Neuronal stem cell (in vitro differentiated cells): ENCODE measurements at places on chromosomes 3 and 15.
A peak's percentile ranks its signal among the peaks of the same experiment; 100 is the strongest.

DNA sequence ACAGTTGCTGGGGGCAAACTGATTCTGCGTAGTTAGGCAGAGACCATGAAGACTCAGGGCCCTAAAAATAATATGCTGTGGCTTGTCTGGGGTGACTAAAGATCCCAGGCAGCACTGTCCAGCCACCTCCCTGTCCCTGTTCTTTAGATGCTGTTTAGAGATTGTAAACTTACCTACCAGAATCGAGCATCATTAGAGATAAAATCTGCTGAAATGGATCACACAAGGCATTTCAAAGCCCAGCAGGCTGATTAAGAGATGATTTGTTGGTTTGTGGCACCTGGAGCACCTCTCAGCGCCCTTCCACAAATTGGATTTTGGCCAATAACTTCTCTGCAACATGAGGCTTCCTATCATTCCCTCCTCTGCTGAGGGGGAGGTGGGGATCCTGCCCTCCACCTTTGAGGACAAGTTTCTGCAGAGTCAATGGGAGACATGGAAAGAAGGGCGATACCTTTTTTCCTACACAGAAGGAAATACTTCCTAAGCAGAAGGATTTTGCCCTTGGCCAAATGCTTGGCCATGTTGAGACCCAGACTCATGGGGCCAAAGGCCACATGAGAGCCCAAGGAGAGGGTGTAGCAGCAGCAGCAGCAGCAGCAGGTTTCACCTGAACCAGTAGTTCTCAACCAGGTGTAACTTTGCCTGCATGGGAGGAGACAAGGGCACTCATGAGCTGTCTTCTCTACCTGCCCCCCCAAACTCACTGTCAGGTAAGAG is 37.5 kb downstream of the SEMA5B start:
- DNase-seq: no peak

DNA sequence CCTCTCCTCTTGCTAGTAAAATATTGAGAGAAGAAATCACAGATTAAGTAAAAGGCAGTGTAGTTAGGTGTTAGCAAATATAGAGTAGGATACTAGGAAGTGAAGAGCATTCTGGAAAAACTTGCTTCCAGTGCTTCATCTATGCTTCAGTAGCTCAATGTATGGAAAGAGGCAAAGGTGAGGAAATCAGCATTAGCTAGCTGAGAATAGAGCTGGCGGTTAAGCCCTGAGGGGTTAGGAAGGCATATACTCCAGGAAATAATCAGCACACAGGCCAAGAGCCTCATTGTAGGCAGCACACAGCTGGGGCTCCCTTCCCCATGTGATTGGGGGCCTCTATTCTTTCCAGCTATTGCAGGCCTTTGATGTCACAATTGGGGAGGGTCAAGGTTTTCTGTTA is 13.8 kb downstream of the RCCD1 start:
- DNase-seq: no peak

GRCh38 chr3:108882762-108883161 is 60.2 kb downstream of the TRAT1 start:
- DNase-seq: no peak

GRCh38 chr3:43855674-43856299 is 165.0 kb downstream of the ABHD5 start:
- peak; percentile 36 for DNase-seq

DNA sequence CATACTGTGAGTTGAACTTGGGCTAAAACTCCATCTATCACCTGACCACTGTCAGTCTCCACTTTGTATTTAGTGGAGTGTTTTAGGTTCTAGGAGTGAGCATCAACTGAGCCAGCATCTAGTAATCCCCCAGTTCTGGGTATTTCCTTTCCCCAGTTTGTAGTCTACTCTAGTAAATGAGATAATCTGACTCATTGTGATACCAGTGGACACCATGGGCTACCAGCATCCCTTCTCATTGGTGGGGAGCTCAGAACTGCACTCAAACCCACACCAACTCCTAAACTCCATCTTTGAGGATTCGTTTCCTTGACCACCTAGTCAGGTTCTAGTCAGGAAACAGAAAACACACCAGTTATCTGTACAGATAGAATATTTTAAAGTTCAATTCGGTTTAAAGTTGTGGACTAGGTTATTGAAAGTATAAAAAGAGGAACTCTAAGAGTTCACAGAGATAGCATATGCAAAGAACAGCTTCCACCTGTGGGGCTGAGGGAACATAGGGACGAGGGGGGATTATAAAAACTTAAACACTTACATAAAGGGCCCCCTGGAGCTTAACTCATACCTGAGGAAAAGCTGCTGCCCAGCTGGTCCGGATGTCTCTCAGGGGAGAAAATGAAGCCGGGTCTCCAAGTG is 36.0 kb downstream of the LEO1 start:
- DNase-seq: no peak

GRCh38 chr3:36408146-36408545 is 27.8 kb downstream of the STAC start:
- no peak for DNase-seq

- no peak for DNase-seq
These were observed 56.3 kb downstream of the IGSF11 start for GRCh38 chr3:118978393-118978758.

DNA sequence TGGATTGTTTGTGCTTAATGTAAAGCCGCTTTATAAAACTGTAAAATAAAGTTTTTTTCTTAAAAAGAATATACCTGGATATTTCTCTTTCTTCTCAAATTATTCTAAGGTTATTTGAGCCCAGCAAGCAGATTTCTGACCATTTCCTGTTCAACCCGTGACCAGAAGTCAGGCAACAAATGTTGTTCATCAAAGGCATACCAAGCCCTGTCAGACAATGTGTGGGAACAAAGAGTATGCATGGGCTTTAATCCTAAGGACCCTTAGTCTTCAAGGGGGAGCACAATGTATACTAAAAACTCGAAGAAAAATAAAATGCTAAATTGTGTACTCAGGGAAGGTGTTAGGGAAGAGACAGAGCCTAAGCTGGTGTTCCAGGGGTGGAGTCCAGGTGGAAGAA is 26.6 kb upstream of the PAQR5 start:
- peak; percentile 9 for DNase-seq

- DNase-seq: no peak
These were observed 8.1 kb downstream of the VGLL3 start for GRCh38 chr3:86982883-86983282.

DNA sequence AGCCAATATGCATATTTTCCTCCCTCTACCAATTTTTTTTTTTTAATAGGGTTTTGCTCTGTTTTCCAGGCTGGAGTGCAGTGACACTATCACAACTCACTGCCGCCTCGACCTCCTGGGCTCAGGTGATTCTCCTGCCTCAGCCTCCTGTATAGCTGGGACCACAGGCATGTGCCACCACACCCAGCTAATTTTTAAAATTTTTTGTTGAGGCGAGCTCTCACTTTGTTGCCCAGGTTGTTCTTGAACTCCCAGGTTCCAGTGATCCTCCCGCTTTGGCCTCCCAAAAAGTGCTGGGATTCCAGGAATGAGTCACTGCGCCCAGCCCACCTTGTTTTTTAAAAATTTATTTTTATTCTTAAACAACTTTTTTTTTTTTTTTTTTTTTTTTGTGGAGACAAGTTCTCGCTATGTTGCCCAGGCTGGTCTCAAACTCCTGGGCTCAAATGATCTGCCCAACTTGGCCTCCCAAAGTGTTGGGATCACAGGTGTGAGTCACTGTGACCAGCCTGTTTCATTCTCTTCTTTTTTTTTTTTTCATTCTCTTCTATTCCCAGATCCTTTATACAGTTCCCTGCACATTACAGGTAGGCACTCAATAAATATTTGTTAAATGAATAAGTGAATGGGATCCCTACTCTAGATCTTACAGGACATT is 40.5 kb upstream of the PIK3CB start:
- DNase-seq: no peak

DNA sequence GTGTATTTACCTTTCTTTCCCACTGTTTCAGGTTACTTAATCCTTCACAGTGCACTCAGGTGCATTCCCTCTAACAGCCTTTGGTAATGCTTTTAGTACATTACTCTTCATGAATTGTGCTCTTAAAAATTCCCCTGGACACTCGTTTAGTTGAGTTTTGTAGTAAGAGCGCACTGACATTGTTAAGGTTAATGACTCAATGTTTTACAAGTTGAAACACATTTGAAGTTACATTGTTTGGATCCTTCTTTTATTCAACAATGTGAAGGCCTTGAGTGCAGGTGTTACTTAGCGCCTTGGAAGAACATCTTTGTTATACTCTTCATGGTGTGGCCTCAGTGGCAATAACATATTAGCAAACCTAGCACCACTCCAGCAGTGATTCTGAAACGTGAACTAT is 739.6 kb downstream of the NAALADL2 start:
- no peak for DNase-seq

GRCh38 chr3:32391643-32392535 is at the start of gene CMTM7:
Gene CMTM7 (plus strand): TSS chr3:32391853. CDS start chr3:32391907, 54 bp downstream.
- DNase-seq: peak; percentile 43

- DNase-seq: no peak
These were observed 52.4 kb downstream of the IL1RAP start for GRCh38 chr3:190566043-190566933.

DNA sequence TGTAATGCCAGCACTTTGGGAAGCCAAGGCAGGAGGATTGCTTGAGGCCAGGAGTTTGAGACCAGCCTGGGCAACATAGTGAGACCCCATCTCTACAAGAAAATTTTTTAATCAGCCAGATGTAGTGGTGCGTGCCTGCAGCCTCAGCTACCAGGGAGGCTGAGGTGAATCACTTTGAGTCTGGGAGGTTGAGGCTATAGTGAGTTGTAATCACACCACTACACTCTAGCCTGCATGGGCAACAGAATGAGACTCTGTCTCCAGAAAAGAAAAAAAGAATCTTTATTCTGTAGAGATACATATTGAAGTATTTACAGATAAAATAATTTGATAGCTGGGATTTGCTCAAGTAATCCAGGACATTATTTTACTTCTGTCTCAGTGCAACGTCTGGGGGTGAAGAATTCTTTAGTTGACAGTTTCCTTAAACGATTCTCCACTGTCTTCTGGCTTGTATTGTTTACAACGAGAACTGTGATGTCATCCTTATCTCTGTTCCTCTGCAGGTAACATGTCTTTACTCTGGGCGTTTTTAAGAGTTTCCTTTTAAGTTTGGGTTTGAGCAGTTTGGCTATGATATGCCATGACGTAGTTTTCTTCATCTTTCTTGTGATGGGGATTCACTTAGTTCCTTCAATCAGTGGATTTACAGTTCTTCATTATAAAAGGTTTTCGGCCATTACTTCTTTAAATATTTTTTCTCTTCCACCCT is 26.3 kb downstream of the KPNA1 start:
- no peak for DNase-seq
